Activated CD8-positive, alpha-beta memory T cell treated with anti-CD3 and anti-CD28 coated beads for 1 hour (primary cell): ENCODE measurements at places on chromosomes 2 and 18.

DNA sequence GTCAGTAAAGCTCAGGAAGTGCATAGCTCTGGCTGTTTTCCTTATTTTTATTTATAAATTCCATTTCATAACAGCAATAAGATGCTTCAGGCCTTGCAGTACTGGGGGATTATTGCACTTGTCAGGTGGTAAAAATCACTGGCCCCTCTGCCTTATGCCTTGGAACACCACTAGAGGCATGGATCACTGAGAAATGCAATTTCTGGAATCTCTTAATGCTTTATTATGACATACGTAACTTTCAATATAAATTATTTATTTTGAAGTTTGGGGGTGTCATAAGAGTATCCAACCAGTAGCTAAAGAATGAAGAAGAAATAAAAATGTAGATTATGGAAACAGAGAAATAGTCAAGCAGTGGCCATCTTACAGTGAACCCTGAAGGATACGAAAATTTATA lies 183.1 kb downstream of the FIGN start:
- no peak for DNase-seq

- no peak for DNase-seq
These were observed 21.0 kb upstream of the SEMA4C start for GRCh38 chr2:96890726-96891385.

- DNase-seq, result no peak
These were observed 148.8 kb downstream of the RTN4 start for GRCh38 chr2:54901224-54901986.

DNA sequence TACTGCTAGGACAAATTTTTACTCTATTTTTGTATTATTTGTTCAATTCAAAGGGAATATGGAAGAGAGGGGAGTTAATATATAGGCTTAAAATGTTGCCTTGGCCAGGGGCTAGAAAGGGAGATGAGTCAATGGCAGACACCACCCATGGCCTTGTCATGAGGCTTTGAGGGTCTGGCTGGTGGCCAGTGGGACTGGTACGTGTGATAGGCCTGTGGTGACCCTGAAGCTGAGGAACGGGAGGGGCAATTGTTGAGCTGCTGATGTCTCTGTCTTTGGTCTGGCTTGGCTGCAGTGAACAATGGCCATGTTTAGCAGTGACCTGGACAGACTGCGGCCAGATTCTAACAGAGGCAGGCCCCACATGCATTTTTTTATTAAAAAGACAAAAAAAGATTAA lies 18.5 kb downstream of the GKN1 start:
- DNase-seq, result no peak
